ENCODE measurements at places on chromosomes 1 and 21.

GRCh38 chr1:39116860-39117728 is 87.4 kb upstream of the MACF1 start:
- DNase-seq, result no peak

GRCh38 chr1:231581859-231582258 is 44.7 kb upstream of the DISC1 start:
- DNase-seq, result no peak

DNA sequence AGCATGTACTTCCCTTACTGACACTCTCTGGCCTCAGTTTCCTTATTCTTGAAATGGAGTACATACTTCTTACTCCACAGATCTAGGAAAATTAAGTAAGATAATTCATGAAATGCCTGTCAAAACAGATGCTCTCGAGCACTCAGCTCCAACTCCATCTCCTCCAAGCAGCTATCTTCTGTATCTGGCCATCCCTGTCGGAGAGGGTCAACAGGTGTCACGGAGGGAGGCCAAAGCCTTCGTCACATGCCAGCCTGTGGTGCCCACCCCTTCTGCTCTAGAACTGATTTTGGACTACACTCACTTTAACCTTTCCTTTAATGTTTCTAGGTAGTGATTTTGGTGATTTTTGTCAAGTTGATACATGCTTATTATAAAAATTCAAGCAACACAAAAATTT is 18.8 kb upstream of the PKP1 start:
- no peak for DNase-seq

GRCh38 chr1:10108134-10108663 is 75.4 kb downstream of the UBE4B start:
- DNase-seq, result no peak

GRCh38 chr21:31530897-31531705 is 128.4 kb upstream of the SOD1 start:
- no peak for DNase-seq

- no peak for DNase-seq
These were observed 110.7 kb upstream of the ZRANB2 start for GRCh38 chr1:71191520-71191919.

GRCh38 chr1:83606416-83606955 is 392.4 kb downstream of the TTLL7 start:
- no peak for DNase-seq

- DNase-seq, result no peak
These were observed 50.3 kb upstream of the DMRTA2 start for GRCh38 chr1:50473513-50473912.

- peak; percentile 65 for DNase-seq
These were observed 26.8 kb downstream of the TMEM201 start for GRCh38 chr1:9615316-9616063.

DNA sequence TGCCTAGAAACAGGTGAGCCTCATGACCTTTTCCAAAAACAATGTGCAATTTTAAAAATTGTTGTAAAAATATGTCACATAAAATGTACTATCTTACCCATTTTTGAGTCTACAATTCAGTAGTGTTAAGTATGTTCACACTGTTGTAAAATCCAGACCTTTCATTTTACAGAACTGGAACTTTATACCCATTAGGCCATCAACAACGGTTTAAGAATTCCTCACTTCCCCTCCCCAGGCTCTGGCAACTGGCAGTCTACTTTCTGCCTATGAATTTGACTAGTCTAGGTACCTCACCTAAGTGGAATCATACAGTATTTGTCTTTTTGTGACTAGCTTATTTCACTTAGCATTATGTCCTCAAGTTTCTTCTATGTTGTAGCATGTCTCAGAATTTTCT is 8.6 kb downstream of the CTSE start:
- no peak for DNase-seq

Data from activated T-cell treated with anti-CD3 and anti-CD28 coated beads, Interleukin-2, amount 50 U/mL, for 1 hour (primary cell).